NCI-H524 (cell line): ENCODE measurements at places on chromosomes 2 and 18.

DNA sequence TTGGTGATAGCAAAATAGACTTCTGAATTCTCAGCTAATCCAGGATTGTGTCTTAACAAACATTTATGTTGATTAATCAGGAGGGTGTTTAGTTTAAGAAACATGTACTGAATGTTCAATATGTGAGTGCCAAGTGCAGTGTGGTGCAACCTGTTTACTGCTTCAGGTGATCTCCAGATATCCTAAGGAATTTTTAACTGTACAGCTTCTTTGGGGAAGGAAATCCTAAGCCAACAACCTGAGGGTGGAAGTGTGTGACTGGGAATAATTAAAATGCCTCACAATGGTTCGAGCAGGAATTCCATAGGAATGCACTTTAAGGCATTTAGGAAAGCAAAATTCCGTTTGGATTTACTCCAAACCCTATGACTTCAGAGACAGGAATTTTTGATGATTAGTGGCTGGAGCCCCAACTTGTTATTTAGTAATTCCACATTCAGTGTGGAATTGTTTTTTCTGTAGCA, 16.4 kb downstream of the CRIM1 start:
- DNase-seq, result no peak

DNA sequence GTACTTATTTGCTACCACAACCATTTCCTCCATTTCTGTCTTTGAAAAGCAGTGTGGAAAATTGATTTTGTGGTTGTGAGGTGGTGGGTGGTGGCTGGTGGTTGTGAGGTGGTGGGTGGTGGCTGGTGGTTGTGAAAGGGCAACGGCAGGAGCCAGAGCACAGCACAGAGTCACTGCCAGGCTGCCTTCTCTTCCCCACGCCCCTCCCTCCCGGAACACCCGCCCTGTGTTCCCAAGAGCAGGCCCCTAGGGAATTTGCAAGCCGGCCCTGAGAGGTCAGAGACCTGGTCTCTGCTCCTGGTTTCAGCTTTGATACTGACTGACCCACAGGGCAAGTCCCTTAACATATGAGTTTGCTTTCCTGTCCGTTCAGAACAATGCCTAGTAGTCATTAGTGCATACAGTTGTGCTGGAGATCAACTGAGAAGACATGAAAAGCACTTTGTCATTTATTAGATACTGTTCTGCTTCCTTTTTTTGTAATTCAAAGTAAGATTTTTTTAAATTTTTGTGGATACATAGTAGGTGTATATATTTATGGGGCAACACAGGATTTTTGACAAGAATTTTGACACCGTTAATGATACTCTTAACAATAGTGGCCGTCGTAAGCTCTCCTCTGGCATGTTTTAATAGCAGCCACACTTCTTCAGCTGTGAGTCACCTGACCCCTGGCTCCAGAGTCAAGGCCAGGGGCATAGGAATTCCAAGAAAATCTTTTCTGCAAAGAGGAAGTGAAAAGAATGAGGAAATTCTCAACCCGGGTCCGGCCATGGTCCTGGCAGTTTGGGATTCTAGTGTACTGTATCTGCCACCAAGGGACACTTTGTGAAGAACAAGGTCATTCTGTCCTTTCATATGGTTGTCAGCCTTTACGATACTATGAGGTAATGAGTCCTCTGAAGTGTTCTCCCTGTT, 53.2 kb downstream of the ITGA6 start:
- no peak for DNase-seq

DNA sequence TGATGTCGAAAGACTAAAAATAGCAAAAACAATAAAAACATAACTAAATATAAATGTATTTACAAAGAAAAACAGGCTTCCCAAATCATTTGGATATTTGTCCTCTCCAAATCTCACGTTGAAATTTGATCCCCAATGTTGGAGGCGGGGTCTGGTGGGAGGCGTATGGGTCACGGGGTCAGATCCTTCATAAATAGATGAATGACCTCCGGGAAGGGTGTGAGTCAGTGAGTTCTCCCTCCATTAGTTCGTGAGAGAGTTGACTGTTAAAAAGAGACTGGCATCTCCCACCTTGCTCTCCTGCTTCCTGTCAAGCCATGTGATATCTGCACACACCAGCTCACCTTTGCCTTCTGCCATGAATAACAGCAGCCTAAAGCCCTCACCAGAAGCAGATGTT, 703.0 kb downstream of the TMEM182 start:
- no peak for DNase-seq

DNA sequence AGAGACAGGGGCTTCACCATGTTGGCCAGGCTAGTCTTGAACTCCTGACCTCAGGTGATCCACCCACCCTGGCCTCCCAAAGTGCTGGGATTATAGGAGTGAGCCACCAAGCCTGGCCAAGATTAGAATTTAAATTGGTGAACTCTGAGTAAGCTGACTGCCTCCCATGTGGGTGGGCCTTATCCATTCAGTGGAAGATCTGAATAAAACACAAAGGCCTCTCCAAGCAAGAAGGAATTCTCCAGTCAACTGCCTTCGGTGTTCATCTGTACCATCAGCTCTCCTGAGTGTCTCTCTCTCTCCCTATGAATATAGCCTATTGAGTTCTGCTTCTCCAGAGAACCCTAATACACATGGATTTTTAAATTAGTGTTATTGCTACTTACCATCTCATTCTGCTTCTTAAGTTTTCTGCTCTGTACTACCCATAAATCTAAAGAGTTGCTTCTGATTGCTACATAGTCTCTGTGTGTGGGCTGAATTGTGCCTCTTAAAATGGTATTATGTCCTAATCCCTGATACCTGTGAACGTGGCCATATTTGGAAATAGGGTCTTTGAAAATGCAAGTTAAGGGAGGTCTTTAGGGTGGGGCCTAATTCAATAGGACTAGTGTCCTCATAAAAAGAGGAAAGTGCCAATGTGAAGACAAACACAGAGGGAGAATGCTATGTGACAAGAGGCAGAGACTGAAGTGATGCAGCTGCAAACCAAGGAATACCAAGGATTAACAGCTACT, 36.3 kb downstream of the FBXO11 start:
- DNase-seq, result no peak

- no peak for DNase-seq
Observed at GRCh38 chr2:217816396-217816869, 186.4 kb downstream of the TNS1 start.
